Stimulated activated CD4-positive, alpha-beta T cell treated with anti-CD3 and anti-CD28 coated beads, Interleukin-2, amount 100 ng/mL, for 4 hours (primary cell): ENCODE measurements at places on chromosomes 6 and 20.

DNA sequence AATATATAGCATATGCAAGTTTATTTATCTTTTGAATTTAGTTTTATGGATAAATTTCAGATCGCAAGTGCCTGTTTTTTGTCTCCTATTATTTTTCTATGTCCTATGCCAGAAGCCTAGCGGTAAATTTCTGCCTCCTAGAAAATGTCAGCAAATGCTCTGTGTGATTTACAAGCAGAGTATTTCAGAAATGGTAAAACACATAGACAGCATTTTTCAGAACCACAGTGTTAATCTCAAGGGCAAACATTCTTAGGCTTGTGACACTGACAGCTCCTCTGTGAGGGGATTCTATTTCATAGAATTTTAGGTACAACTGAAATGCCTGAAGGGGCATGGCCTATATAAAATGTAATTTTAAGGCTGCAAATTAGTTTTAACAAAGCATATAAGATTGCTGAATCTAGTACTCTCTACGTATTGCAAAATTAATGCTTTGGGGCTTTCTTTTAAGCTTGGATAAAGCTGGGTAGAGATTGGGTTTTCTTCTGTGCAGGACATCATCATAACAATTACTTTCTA, 89.9 kb upstream of the PTCHD4 start:
- DNase-seq: no peak

DNA sequence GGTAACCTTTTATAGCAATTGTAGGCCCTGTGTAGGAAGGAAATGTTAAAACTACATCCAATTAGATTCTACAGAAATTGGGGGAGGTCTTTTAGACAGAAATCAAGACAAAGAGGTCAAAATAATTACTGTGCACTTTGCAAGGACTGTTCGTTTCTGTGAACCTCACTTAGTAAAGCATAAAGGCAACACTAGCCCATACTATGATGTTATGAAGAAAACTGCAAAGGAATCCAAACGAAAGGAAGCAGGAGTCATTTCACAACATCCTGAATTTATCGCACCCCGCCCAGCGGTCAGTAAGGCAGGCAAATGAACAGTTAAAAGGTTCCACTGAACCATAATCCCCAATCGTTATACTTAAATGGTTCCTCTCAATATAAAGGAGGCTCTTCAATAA, 429.5 kb upstream of the ARID1B start:
- DNase-seq: no peak

DNA sequence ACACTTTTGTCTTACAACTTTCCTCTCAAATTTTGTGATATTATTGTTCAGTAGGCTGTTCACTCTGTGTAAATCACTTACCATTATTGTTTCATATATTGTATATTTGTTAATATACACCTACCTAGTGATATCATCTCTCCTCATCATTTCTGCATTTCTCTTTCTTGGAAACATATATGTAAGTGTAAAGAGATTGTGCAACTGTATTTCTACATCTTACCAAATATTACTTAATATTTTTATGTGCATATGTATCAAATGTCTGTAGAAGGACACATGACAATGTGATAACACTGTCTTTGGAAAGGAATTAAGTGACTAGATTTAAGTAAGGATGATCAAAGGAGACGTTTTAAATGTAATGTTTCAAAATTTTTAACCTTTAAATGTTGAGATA, 30.2 kb downstream of the ZNF322 start:
- DNase-seq: no peak

- DNase-seq: no peak
These were observed 171.6 kb upstream of the CITED2 start for GRCh38 chr6:139546106-139546472.

DNA sequence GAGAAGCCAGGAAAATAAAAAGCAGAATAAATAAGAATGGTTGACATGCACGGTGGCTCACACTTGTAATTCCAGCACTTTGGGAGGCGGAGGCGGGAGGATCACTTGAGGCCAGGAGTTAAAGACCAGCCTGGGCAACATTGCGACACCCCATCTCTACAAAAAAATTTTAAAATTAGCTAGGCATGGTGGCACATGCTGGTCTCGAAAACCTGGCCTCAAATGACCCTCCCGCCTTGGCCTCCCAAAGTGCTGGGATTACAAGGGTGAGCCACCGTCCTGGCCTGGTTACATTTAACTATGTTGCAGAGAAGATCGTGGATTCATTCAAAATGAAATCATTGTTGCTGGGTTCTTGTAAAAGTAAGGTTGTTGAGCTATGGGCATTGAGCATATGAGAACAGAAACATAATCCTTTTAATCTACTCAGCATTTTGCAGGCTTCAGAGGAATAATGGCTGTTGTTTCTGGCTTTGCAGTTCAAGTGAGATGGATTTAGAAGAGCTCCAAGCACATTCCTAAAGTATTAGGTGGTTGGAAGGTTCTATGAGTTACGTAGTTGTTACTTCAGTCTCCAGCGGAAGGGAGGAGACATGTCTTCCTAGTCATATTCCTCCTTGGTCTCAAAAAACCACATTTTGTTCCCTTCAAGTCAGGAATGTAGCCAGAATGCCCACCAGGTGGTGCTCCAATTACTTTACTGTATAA, 45.6 kb upstream of the RAB23 start:
- peak; percentile 18 for DNase-seq

DNA sequence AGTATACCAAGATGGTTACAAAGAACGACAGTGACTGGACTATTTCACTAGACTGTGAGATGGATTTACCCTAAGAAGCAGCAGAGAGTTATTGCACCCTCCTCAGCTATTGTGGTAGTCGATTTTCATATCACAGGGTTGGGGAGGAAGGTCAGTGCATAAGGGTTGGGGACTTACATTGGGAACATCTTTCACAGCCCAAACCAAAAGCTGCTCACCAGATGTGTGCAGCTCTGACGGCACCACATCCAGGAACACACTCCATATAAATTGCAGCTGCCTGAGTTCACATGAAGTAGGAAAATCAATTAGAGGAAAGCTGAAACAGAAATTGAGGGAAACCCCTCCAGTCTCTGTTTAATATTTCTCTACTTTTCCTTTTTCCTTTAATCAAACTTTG, 470.5 kb upstream of the NRSN1 start:
- DNase-seq: no peak

GRCh38 chr6:72580281-72580940, 41.5 kb upstream of the KCNQ5 start:
- no peak for DNase-seq

GRCh38 chr6:131807321-131807643, 538 bp upstream of the ENPP1 start:
- DNase-seq: no peak

GRCh38 chr6:134902936-134903335, 47.0 kb downstream of the ALDH8A1 start:
- no peak for DNase-seq

DNA sequence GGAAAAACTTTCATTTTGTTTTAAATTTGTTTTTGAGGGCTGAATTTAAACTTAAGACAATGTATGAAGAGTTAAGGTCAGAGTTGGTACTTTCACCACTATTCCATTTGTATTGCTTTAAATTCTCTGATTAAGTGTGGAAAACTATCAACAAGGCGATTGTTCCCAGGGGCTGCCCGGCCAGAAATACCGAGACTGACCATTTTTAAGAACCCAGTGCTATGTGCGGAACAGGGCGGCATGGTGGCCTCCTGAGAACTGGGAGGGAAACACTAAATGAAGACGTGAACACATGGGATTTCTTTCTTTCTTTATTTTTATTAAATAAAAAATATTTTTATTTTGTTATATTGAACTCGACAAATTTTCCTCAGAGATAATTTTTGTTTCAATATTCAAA, 221.2 kb upstream of the QKI start:
- no peak for DNase-seq

- DNase-seq: no peak
These were observed 912 bp upstream of the SENP6 start for GRCh38 chr6:75600768-75601167.

- DNase-seq: no peak
These were observed 301.9 kb downstream of the TFAP2A start for GRCh38 chr6:10112871-10113549.

- no peak for DNase-seq
These were observed 64.2 kb downstream of the DLL1 start for GRCh38 chr6:170226647-170227046.

- no peak for DNase-seq
These were observed 672.2 kb downstream of the PRKN start for GRCh38 chr6:162055365-162055764.

DNA sequence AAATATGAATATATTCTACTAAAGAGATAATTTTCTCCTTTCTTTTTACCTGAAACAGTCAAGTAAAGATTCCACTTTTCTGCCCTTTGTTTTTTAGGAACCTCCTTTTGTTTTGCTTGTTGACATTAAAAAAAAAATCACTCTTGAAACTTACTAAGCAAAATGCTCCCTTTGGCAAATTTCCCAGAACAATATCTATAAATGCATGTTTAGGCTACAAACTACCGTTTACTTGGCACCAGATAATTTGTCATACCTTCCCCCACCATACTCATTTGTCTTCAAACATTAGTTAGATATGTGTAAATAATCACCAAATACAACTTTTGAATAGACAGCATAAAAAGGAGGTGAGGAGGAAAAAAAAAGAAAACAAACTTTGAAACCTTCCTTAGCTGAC, 604.7 kb downstream of the RFPL4B start:
- DNase-seq: no peak

DNA sequence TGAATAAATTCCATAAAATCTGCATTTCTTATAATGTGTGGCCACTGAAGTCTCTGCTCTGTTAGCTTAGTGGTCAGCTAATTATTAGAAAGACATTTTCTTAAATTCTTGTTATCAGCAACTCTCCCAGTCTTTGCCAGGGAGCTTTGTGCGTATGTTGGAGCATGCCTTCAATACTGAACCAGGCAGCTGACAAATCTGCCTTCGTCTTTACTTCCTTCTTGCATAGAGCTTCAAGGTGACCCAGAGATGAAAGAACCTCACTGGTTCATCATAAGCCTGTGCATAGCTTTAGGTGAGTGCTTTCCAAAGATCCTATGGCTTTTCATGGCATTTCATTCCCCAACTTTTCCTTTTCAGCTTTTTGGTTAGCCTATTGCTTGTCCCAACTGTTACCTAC, 43.0 kb upstream of the NELFCD start:
- no peak for DNase-seq

- no peak for DNase-seq
These were observed 602.5 kb downstream of the PHF3 start for GRCh38 chr6:64238071-64238470.

DNA sequence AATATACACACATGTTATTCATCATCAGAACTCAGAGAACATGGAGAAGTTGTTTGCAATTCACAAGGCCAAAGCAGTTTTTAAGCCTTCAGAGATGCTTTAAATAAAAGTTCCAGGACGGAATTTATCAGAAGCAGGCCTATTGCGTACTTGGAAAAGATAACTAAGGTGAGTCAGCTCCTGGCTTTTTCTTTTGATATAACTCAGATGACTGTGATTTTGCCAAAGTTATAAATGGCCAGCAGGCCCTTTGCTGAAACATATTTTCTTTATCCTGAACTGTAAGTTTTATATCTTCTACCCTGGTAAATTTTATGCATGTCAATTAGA, 55.0 kb upstream of the PLCB1 start:
- no peak for DNase-seq

DNA sequence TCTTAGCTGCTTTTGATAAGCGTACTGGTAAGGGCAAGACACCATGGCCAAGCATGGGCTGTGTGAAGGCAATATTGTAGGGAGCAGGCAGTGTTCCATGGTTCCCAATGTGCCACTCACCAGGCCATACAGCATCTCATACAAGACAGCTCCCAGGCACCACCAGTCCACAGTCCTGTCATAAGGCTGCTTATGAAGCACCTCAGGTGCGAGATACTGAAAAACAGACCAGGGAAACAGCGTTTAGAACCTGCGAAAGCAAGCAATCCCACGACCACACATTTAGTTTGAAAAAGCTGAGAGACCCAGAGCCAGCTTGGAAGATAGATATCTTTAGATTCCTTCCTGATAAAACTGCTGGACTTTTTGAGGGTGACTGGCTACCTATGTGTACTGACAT, 119.1 kb upstream of the SLC2A12 start:
- no peak for DNase-seq

DNA sequence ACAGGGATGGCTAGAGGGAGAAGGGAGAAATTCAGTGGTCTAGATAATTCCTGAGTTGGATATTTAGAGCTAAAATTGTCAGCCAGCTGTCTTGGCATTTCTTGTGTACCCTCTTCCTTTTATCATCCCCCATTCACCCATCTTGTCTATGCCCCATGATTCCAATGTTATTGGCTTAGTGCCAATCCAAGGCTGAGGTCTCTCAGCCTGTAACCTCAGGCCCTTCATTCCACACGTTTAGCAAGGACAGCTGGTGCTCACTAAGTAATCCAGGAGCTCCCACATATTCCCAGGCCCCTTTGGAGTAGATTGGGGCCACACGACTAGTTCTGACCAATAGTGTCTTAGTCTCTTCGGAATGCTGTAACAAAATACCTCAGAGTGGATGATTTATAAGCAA, 112.4 kb upstream of the ATXN1 start:
- DNase-seq: no peak

DNA sequence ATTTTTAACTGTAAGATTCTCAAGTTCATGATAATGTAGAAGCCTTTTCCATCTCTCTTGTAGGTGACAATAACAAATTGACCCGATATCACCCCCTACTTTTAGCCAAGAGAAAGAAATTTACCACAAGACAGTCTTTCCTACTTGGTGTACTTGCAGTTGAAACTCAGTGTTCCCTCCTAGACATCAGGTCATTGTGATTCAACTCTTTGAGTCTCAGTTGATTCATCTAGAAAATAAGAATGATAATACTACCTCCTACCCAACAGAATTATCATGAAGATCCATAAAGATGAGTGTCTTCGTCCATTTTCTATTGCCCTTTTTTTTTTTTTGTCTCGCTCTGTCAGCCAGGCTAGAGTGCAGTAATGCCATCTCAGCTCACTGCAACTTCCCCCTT, 51.3 kb upstream of the TRERF1 start:
- DNase-seq: no peak

DNA sequence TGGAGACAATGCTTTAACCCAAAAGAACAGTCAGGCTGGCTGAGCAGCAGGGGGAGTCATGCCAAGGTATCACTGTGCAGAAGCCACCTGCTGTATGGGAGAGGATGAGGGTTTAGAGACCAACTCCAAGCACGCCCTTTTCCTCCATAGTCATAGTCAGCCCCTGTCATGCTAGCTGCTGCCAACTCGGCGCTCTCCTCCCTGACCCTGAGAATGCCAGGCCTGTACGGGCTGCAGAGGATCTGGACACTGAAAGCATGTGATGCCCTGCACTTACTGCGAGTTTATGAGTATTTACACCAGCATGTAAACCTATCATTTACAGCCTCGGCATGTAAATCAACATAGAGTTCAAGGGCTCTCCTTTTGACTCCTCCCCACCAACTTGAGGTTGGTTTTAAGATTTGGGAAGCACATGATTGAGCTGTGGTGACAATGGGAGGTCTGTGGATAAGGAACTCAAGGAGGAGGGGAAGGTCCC, 11.7 kb upstream of the SCUBE3 start:
- DNase-seq: no peak
